ENCODE measurements at places on chromosomes 6 and 20. TPM values are rescaled to one million over a fixed set of nuclear protein-coding genes. Genes with fewer than 3 reads are reported as not detected.
A peak's percentile ranks its signal among the peaks of the same experiment; 100 is the strongest.

DNA sequence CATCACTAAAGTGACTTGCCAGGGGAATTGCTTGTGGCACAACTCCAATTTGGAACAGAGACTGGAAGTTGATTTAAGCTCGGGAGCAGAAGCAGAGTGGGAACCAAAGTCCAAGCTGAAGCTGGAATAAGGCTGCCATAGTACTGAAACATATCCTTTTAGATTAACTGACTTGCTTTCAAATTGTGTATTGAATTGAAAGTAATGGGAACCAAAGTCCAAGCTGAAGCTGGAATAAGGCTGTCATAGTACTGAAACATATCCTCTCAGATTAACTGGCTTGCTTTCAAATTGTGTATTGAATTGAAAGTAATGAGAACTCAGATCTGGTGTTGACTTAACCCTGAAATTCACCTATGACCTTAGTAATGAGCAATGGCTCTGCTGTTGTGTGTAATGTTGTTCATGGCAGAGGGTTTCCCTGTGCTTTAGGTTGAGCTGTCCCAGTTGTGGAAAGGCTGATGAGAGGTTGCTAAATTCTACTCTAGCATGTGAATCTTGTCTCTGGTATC, 40.2 kb downstream of the CENPW start:
- peak; percentile 74 for DNase-seq

GRCh38 chr6:169622618-169623017, 79.2 kb downstream of the WDR27 start:
- no peak for DNase-seq

DNA sequence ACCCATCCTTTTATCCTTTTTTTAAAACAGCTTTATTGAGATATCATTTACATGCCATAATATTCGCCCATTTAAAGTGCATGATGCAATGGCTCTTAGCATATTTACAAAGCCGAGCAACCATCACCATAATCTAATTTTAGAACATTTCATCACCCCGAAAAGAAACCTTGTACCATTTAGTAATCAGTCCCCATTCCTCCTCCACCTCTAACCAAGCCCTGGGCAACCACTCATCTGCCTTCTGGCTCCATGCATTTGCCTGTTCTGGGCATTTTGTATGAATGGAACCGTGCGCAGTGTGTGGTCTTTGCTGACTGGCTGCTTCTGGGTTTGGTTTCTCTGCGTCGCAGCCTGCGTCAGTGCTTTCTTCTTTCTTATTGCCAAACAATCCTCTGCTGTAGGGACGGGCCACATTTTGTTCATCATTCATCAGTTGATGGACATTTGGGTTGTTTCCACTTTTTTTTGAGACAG, 10.2 kb upstream of the EEF1A2 start:
- DNase-seq: no peak

- no peak for DNase-seq
Observed at GRCh38 chr6:37763413-37763812, 56.1 kb upstream of the ZFAND3 start.

DNA sequence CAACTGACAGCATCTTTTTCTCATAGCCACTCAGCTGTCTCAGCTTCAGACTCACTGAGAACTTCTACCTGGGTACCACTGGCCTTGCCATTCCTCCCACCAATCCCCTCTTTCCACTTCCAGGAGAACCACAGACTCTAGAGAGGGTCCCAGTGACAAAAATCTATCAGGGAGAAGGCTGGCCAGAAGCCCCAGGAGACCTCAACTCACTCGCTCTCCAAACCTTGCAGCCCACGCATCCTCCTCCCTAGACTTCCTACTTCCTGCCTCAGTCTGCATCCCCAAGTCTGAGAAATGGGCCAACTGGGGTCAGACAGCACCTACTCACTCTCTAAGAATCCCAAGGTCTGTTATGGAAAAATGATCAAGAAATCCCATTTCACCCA, 1.2 kb downstream of the TMEM239 start:
- no peak for DNase-seq

GRCh38 chr20:48826883-48827771, 672 bp downstream of the PREX1 start:
- DNase-seq: no peak

GRCh38 chr20:4109307-4109940, 94.1 kb upstream of the RNF24 start:
- DNase-seq: no peak

GRCh38 chr6:135693811-135694370, 157.6 kb upstream of the PDE7B start:
- no peak for DNase-seq

- DNase-seq: no peak
Observed at GRCh38 chr6:35451354-35452182, 570 bp upstream of the FANCE start.

Gene PRICKLE4
- total RNA-seq: 6.1 TPM

Gene ENPP1
- 12.7 TPM for total RNA-seq

Gene TPD52L1
- 23.9 TPM for total RNA-seq
